RWPE1 (cell line): ENCODE measurements at places on chromosomes 4 and X.
A peak's percentile ranks its signal among the peaks of the same experiment; 100 is the strongest.

DNA sequence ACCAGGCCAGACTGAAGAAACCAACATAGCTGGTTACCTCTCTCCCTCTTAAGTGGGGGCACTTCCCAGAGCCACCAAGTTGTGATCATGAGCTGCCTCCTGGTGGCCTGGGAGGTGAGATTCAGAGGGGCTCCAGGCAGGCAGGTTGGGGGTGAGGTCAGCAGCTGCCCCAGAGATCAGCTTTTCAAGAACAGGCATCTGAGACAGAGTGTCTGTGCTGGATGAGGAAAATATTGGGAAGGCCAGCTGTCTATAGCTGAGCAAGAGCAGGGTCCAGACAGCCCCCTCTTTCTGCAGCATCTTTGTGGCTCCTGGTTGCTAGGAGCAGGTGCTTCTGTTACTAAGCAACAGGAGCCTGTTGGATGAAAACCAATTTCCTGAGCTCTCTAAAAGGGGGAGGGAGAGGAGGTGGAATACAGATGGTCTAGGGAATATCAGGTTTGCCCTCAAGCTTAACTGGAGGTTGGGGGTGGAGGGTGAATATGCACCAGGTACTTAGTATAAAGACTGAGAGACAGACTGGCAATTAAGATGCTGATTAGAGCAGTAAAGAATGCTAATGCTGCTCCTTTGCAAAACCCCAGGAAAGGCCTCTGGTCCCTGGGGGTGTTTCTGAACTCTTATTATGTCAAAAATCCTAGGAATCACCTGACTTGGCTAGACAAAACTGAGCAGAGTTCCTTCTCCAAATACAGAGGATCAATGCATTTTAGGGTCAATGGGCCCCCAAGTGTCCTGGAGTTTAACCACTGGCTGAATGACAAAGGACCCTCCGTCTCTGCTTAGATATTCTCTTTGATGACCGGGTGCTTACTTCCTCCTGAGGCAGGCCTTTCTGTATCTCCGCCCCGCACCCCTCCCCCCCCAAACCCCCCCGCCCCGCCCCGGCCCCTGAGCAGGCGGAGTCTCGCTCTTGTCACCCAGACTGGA lies 21.4 kb downstream of the ZCCHC13 start:
- DNase-seq = no peak

GRCh38 chrX:3779546-3779945 lies 66.1 kb upstream of the PRKX start:
- no peak for DNase-seq

DNA sequence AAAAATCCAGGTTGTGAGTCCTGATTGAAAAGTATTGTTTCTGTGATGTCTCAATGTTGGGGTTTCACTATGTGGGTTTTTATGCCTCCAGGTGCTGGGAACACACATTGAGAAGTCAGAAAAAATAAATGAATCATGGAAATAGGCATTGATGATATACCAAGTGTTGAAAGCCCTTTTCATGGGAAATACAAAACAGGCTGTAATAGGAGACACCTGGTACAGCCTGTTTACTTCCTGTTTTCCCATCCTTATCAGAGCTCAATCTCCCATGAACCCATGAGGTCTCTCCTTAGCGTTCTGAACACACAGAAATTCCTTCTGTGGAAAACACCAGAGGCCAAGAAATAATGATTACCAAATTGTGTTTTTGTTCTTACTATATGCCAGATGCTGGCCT lies 106.3 kb upstream of the BOD1L1 start:
- DNase-seq = no peak

DNA sequence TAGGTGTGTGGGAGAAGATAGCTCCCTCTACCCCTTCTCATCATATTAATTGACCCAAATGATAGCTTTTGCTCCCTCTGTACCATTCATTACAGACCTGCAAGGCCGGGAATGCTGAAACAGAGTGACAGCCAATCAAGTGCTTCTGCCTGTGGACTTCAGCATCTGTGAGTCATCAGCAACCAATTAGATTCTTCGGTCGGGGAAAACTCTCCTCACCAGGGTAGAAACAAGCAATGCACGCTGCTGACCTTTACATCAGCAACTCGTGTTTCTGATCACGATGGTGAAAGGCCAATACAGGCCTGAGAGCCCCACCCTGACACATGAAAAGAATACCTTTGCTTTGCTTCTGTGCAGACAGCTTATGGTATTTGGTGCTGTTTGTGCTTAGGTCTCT lies 347.2 kb upstream of the DDX53 start:
- DNase-seq = no peak

GRCh38 chr4:6009452-6009851 lies 8.8 kb downstream of the C4orf50 start:
- DNase-seq = no peak

DNA sequence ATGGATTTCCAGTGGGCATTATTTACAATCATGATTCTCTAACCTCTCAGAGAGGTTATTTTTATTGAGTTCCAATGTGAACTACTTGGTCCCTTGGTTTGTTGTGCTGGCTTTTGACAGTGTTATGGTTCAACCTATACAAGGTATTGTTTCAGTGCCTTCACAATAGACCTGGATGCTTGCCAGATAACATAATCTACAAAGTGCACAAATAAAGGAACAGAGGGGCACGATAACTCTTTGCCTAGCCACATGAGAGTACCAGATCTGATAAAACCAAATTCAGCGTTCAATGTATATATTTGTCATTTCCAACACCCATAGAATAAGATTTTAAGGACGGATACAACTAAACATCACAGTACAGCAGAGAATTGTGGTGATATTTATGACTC lies 120.8 kb downstream of the RASL11B start:
- DNase-seq = no peak

DNA sequence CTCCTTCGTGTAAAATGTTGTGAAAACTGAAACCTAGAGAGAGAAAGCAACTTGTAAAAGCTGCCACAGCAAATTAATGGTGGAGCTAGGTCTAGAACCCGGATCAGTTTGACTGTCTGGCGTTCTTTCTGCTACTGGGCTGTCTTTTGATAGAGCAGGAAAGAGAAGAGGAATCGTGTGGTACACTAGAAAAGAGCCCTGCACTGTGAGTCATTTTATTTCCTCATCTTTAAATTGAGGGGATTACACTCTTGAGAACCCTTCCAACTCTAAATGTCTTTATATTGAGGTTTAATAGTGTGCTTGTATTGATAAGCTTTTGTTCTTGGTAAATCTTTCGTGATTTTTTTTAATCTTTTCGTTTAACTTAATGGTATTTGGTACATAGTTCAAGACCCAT lies 4.3 kb downstream of the WDR44 start:
- no peak for DNase-seq

DNA sequence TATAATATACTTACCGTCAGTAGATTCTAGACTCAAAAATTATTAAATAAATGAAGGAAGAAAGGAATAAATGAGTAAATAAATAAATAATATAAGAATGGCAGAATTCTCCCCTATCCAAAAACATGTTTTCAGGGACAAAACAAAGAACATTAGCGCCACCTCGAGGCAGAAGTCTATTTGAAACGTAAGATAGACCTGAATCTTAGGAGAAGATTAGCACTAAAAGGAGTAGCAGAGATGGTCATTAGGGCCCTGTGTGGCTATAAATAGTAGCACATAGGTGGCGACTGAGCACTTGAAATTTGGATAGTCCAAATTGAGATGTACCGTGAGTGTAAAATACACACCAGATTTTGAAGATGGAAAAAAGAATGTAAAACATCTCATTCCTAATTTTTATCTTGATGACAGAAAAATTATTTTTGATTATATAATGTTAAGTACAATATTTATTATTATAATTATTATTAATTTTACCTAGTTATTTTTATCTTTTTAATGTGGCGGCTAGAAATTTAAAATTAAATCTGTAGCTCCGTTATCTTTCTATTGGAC lies 24.3 kb upstream of the SRD5A3 start:
- peak; percentile 50 for DNase-seq

DNA sequence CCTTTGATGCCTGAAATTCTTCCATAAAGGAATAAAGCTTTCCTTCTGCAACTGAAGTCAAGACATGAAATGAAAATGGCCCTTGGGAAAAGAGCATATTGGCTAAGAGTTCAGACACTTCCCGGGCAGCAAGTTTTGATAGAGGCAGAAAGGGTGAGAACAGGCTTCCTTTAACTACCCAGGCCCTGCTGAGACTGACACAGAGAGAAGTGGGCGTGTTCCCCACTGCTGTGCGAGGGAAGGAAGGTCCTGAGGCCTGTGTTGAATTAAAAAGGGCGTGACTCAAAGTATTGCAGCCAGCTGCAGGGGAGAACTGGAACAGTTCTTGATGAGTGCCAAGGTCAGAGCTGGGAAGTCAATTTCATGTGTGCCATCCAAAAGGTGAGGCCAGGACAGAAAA lies 33.9 kb upstream of the ADGRG2 start:
- DNase-seq = peak; percentile 3

- DNase-seq = no peak
Observed at GRCh38 chr4:124230268-124230667, 482.3 kb downstream of the ANKRD50 start.

DNA sequence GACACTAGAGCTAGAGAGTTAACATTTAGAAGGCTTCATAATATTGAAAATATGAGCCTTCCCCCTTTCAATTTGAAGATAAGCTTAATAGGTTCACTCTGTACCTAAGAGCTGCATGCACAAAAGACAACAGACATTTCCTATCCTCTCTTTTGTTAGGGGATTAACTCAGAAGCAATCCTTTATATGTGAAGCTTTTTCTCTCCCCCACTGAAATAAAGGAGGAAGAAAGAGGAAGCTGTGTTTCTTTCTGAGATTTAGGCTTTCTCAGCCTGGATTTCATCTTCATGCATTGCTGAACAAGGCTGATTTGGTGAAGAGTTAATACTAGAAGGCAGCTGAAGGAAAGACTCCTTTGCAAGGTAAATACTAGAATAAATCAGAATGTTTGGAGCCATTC lies 21.0 kb upstream of the CABS1 start:
- no peak for DNase-seq

- DNase-seq = peak; percentile 6
Observed at GRCh38 chr4:176001151-176002006, 64.3 kb upstream of the WDR17 start.

DNA sequence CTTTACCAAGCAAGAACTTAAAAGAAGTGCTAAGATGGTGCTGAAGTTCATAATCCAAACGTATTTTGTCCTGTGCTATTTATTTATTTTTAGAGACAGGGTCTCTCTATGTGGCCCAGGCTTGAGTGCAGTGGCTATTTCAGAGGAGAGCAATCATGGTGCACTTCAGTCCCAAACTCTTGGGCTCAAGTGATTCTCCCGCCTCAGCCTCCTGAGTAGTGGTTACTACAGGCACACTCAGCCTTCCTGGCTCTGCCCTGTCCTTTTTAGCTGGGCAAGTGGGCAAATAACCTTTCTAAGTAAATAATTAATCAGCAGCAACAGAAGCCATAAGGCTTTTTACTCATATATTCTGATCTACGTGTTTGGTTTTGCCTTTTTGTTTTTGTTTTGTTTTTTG lies 2.6 kb downstream of the NSD2 start:
- no peak for DNase-seq
